NCI-H446 treated with DMSO at 0.1 percent for 48 hours (cell line): ENCODE measurements at places on chromosomes 4 and X.

DNA sequence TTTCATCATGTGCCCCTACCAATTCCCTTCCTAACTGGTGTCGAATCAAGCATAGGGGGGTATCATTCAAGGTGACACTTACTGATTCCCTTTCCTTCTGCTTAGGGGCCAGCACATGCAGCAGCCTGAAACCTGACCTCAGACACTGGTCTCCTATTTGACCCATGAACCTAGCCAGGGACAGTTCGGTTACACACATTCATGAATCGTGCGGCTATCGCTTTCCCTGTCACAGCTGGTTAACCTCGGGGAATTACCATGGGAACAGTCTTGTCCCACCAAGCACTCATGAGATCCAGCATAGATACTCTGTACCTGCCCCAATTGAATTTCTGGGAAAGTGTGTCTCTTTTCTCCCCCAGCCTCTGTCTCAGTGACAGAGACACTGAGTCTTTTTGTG is 140.4 kb downstream of the ZNF674 start:
- no peak for DNase-seq

GRCh38 chr4:18813055-18813454 is 791.5 kb upstream of the LCORL start:
- DNase-seq, result no peak

DNA sequence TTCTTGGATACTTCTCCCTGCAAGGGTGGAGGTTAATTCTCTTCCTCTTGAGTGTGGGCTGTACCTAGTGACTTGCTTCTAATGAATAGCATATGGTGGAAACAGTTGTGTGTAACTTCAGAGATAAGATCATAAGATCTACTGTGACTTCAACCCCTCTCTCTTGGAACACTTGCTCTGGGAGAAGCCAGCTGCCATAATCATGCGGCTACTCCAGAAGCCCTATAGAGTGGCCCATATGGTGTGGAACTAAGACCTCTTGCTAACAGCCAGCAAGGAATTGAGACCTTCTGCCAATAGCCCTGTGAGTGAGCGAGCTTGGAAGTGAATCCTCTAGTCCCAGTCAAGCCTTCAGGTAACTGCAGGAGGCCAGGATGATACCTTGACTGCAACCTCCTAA is 81.1 kb downstream of the RBMX2 start:
- no peak for DNase-seq

DNA sequence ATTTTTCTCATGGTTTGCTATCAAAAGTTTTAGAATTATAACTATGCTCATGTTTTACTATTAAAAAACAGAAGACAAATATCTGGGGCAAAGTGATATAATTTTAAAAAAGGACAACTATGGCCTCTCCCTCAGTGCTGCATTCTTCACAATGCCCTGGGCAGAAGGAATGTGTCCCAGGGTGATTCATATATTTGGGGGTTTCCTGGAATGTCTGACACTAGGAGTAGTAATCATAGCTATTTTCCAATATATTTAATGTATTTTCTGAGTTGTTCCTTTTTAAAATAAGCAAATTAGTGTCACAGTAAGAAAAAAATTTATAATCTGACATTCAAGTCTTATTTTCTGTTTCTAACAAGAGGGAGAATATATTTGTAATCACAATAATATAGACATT is 281.7 kb downstream of the UNC5C start:
- no peak for DNase-seq

DNA sequence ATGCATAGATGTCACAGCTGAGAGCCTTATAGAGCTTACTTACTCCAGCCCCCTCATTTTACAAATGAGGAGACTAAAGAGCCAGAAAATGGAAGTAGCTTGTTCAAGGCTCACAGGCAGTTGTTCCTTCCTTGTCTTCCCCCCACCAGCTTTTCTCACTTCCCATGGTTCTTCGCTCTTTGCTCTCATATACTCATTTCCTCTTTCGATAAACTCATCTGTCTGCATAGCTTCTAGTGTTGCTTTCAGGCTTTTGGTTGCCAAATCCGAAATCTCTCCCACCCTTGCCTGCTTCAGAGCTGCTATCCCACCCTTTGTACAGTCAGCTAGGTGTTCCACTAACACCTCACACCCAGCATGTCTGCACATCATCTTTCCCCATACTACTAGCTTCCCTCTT is 25.0 kb upstream of the GJB1 start:
- no peak for DNase-seq

- DNase-seq, result peak; percentile 47
Measured at GRCh38 chr4:95428291-95429070, 120.3 kb downstream of the UNC5C start.

DNA sequence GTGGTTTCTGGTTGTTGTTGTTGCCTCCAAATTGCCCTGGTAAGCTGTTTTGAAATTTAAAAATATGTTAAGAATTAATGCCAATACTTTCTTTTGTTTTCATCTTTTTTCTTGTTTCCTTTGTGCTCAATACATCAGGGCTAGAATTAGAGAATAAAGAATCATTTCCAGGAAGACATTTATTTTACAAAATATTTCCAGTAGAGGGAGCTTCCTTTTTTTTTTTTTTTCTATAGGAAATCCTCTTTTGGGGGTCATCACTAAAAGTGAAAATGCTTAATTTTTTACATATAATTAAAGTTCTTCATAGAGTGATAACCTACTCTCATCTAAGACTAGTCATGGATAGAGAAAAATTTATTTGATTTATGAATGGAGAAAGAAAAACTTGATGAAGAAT is 2.4 kb downstream of the GLRA3 start:
- DNase-seq, result no peak

DNA sequence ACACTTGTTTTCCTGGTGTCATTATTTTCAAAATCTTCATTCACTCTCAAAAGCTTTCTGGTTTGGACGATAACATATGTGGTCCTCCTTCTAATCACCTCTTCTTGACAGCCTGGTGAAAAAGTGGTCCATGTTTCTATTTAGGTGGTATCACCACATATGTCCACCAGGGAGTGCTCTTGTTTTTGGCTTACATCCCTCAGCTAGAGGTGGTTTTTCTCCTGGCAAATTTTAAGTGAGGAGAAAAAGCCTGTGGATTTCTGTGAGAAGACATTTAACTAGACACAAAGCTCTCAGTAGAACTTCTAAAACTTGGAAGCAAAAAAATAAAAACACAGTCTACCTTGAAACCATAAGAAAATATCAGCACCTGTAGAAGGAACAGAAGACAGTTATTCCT is 58.0 kb upstream of the FRMPD4 start:
- DNase-seq, result peak; percentile 28

DNA sequence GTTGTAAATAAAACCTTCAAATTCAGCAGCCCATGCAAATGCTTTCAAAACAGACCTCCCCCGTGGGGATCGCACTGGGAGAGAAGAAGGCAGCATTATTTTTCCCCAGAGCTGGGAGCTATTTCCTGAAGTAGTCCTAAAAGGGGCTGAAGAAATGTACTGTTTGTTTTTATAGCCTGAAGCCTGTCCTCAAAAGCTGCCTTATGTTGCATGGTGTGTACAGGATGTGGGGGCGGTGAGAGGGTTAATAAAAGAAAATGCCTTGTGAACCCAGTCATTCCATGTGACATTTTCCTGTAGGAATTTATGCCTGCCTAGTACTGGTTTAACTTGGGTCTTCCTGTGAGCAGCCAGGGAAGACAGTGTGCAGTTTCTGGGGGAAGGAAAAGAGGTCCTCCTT is 144.1 kb downstream of the SOWAHB start:
- no peak for DNase-seq

GRCh38 chr4:140529434-140529833 is 5.5 kb downstream of the ELMOD2 start:
- no peak for DNase-seq

GRCh38 chr4:62806816-62807215 is 1602.4 kb downstream of the TECRL start:
- DNase-seq, result no peak

DNA sequence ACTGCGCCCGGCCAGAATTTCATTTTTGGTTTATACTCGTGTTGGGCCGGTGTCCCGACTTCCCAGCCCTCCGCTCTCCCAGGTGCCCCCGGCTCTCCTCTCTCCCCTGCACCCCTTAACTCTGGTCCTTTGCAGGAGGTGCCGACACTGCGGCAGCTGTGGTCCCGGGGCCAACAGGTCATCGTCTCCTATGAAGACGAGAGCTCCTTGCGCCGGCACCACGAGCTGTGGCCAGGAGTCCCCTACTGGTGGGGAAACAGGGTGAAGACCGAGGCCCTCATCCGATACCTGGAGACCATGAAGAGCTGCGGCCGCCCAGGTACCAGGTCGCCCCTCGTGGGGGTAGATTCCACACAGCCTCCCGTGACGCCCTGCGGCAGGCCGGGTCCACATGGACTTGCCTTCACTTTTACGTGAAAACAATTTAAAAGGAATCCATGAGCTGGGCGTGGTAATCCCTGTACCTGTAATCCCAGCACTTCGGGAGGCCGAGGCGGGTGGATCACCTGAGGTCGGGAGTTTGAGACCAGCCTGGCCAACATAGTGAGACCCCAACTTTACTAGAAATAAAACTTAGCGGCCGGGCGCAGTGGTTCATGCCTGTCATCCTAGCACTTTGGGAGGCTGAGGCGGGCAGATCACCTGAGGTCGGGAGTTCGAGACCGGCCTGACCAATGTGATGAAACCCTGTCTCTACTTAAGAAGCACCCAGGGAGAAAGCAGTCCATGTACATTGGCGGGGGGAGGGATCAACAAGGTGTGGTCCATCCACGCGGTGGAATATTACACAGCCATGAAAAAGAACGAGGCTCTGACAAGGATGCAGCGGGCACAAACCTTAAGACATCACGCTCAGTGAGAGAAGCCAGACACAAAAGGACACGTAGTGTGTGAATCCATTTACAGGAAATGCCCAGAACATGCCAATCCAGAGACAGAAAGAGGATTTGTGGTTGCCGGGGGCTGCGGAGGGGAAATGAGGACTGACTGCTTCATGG is 12.0 kb downstream of the PLCXD1 start:
- DNase-seq, result no peak

DNA sequence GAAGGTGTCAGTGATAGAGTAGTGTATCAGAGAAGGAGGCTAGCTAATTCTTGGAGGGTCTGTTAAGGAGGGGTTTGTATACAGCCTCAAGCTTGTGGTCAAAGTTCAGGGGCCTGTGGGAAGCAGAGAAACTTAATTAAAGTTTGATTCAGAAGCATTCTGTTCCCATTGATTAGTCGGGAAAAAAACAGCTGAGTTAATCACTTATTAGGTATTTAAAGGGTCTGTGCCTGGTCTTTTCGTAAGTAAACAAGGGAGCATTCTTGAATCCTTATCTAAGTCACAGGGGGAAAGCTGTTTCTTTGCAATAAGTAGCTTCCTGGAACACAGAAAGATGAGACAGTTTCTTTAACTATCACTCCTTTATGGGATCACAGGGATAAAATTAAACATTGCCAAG is 492.1 kb downstream of the PCDH10 start:
- no peak for DNase-seq

DNA sequence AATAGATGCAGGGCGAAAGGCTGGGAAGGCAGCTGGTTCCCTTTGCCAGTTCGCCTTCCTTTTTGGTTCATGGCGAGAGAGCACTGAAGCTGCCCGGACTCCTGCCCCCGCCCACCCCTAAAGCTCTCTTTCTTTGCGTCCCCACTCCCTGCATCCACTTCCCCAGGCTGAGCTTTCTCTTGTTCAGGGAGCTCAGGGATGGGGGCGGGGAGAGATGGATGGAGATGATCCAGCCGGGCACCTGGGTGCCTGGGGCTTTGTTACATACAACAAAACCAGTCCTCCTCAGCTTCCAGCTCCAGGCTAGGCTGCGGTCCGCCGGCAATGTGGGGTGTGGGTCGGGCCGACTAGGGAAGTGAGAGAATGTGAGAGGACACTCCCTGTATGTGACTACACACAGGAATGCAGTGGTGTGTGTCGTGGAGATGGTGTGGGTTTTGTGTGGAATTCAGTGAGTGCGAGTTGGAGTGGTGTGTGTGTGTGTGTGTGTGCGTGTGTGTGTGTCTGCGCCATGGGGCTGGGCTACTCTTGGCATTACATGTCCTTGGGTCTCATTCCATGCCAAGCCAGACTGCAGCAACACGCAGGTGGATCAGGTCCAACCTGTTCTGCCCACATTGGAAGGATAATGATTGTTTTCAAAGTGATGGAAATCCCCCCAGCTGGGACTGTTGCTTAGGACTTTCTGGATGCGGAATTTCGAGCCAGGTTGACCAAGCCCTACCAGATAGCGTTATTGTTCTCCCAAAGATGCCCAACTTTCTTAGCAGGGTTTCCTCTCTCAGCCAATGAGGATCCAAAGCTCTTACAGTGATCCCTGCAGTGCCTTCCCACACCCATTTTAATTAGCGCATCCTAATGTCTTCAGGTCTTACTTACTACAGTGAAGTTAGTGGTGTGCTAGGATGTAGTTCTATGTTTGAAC is 149.4 kb upstream of the CHRDL1 start:
- DNase-seq, result no peak

DNA sequence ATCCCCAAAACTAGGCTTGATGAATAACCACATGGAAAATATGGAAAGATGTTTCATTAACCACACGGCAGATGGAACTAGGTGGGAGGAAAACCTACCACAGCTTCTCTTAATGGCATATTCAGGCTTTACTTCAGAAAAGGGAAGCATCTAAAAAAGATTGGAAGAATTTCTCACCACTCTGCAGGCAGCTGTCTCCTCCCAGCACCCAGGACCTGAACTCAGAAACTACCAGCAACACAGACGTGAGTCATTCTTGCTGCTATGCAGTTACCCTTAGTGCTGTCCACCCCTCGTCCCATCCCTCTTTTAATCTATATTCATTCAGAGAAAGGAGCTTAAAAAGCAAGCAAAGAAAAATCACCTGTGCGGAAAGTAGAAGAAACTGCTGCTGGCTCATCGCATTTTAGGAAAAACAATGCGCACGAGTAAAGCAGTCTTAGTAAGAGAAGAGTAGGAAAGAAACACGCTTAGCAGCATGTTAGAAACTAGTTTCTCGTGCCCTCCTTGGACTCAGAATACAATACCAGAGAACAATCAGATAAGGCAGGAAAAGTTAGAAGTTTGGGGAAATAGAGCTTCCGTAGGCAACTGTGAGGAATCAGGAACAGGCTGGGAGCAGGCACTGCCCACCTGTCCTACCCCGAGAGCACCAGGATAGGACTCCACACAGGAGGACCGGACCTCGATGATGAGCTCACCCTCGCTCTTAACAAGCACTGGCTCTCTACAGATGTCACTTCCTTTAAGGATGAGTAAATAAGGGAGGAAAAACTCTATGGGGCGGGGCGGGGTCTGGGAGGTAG is 48.1 kb upstream of the ENPP6 start:
- no peak for DNase-seq

DNA sequence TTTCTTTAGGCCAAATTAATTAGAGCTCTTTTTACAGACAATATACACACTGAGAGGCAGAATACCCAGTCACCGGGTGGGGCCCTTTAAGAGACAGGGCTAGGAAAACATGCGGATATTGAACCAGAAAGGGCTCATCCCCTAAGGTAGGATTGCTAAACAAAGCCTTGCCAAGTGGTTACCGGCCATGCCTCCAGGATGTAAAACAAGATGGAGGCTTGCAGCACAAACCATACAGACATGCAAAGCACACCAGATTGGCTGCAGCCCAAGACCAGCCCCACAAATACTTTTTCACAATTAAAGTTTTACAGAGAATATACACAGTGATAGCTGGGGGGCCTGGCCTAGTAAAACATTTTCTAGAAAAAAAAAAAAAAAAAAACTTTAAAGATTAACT is 210.0 kb downstream of the KLHL4 start:
- DNase-seq, result peak; percentile 2

GRCh38 chrX:104195489-104196084 is 29.3 kb downstream of the FAM199X start:
- DNase-seq, result no peak

GRCh38 chr4:47668810-47669408 is 169.0 kb downstream of the CORIN start:
- DNase-seq, result peak; percentile 2

GRCh38 chr4:147233-147632 is 22.9 kb downstream of the ZNF718 start:
- DNase-seq, result no peak

- peak; percentile 34 for DNase-seq
Measured at GRCh38 chr4:84917086-84917821, 49.2 kb downstream of the WDFY3 start.
